ENCODE measurements at places on chromosomes 6 and 20.
A peak's percentile ranks its signal among the peaks of the same experiment; 100 is the strongest.

GRCh38 chr6:25578538-25578937 lies 73.5 kb upstream of the SCGN start:
- no peak for DNase-seq

DNA sequence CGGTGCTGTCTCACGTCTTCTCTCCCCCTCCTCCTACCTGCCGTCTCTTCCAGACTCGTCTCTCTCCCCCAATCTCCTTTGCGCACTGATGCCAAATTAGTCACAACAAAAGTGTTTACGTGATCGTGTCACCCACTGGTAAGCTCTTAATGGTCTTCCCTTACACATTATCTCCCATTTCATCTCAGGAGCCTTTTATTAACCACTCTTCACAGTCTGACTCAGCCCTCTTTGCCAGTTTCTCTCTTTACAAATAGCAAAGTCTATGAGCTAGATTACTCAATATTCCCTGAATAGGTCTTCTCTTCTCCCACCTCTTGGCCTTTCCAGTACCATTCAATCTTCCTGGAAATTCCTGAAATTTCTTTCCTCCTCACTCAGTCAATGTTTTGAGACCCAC lies 247.0 kb downstream of the ESR1 start:
- no peak for DNase-seq

DNA sequence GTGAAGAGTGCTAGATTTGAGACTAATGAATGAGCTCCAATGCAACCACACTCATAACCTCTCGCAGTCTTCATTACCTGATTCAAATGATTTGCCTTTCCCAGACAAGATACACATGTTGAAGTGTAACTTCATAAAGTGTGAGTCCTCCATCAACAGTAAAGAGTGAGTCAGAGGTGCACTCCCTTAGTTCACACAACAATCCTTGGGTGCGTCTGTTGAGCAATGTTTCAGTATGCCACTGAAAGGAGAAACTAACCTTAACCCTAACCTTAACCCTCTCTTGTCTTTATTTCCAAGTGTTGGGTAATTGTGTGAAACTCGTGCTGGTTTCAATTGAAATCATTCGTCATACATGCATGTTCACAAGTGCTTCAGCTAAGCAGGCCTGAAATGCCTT lies 21.0 kb upstream of the RIN2 start:
- DNase-seq = no peak

DNA sequence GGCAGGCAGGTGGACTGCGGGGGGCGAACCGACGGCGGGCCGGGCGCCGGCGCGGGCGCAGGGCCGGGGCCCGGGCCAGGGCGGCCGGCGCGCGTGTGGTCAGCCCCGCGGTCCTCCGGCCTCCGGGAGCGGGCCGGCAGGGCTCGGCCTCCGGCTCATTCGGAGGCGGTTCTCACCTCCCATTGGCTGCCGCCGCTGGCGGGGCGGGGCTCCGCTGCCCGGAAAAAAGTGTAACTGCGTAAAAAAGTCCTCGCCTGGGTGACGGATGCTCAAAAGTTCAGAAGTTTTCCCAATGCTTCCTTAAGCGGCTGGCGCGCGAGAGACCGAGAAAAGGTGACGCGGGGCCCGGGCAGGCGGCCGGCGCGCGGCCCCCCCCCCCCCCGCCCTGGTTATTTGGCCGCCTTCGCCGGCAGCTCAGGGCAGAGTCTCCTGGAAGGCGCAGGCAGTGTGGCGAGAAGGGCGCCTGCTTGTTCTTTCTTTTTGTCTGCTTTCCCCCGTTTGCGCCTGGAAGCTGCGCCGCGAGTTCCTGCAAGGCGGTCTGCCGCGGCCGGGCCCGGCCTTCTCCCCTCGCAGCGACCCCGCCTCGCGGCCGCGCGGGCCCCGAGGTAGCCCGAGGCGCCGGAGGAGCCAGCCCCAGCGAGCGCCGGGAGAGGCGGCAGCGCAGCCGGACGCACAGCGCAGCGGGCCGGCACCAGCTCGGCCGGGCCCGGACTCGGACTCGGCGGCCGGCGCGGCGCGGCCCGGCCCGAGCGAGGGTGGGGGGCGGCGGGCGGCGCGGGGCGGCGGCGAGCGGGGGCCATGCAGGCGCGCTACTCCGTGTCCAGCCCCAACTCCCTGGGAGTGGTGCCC lies at the start of gene FOXC1:
FOXC1 (plus strand) TSS at position 268 of the 849 bp plus-strand sequence; CDS start at position 799, 531 bp downstream.
- peak; percentile 96 for DNase-seq

GRCh38 chr6:73610444-73611275 lies 43.1 kb downstream of the SLC17A5 start:
- DNase-seq = no peak

DNA sequence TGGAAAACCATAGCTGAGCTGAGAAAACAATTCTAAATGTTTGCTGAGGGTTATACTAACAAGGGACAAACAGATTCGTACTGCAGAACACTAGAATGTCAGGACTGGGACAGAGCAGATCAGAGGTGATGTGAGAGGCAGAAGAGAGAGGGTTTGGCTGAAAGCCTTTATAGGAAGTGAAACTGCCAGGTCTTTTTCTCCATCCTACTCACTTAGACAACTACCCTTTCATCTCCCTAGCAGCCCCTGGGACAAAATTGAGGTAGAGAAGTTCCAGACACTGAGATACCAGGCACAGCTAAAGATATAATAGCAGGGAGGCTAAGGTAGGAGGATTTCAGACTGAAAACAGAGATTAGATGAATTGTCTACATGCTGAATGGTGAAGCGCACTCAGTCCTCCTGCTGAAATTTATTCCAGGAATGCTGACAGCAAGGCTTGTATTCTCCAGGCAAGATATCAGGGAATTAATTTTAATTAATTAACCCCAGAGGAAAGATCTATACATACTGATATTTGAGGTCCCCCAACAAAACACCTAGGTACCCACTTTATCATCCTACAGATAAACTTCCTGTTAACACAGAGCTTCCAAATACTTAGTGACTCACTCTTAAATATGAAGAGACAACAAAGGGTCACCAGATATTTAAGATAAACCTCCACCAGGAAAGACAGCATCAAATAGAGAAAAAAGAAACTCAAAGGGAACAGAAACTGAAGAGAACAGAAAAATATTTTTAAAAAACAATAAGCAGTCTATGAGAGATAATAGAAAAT lies 12.6 kb upstream of the EIF2S2 start:
- DNase-seq = no peak

- no peak for DNase-seq
These were observed 34.8 kb downstream of the WRNIP1 start for GRCh38 chr6:2799936-2800527.

DNA sequence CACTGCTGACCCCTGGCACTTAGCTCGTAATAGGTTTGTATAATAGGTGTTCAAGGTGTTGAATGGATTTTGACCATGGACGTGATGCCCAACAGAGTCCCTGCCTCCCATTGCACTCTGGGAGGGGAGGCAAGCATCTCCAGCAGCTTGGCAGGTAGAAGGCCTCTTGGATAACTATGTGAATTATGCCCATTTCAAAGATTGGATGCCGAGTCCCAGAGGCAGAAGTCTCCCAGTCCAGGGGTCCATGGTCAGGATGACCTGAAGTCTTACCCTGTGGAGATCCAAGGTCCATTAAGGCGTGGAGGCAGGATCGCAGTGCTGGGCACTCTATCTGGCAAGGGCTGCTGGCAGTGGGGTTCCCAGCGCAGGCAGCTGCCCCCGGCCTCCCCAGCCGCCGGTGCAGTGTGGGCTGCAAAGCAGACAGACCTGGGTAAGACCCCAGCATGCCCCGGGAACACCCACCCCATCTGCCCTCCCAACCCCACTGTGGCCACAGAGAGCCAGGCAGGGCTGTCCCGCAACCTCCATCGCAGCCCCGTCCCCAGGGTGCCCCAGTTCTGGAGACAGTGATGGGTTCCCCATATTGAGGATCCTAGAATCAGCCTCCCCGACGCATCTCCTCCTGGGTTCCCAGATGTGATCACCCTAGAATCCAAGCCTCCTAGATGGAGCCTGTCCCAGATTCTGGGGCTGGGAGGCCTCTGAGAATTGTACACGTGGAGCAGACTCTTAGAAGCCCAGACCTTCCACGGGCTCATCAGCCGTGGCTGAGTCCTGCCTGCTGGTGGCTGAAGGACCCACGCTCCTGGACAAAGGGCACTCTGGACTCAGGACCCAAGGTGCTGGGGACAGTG lies 44.6 kb downstream of the APCDD1L start:
- DNase-seq = no peak

DNA sequence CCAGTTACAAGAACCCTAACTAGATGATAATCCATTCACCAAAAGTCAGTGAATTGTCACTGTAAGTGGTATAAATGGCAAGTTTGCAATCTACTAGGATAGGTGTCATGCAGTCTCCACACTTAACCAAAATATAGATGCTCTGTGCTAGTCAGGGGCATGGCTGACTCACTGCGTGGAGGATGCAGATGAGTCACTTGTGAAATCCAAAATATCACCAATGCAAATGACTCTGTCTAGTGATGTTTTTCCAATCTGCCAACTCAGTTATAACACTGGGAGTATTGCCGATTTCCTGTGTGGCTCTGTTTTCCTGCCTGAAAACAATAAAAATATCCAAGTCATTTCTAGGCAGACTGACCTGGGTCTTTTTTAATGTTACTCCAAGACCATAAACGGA lies 47.8 kb upstream of the NRSN1 start:
- no peak for DNase-seq

GRCh38 chr6:130537447-130537846 lies 171.6 kb downstream of the TMEM200A start:
- DNase-seq = no peak

- no peak for DNase-seq
These were observed 60.6 kb upstream of the NKX2-2 start for GRCh38 chr20:21574443-21574842.

- DNase-seq = peak; percentile 47
These were observed 37.3 kb downstream of the PYGB start for GRCh38 chr20:25285091-25285647.

- DNase-seq = no peak
These were observed 58.9 kb upstream of the SAMD5 start for GRCh38 chr6:147449405-147450161.

DNA sequence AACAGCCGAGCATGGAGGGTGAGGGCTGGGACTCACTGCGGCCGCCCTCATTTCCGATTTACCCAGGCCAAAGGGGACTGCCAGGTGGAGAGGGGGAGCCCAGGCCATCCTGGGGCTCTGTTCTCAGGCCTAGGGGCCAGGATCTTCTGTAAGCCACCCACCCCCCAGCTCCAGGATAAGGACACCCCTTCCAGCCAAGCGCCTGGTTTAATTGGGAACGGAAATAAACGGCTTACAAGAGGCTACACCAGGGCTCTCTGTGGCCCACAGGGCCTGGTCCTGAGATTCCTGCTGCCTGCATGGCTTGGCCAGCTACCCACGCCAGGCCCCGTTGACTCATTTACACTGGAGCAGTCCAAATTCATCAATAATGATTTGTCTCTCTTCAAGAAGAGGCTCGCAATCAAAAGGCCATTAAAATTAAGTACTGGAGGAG lies 68.1 kb upstream of the TOP1 start:
- peak; percentile 61 for DNase-seq

- no peak for DNase-seq
These were observed 75.9 kb upstream of the SYNJ2 start for GRCh38 chr6:157905590-157906342.

GRCh38 chr6:98581705-98582104 lies 252.7 kb upstream of the POU3F2 start:
- DNase-seq = no peak

- no peak for DNase-seq
These were observed 11.6 kb downstream of the RREB1 start for GRCh38 chr6:7119272-7119801.

DNA sequence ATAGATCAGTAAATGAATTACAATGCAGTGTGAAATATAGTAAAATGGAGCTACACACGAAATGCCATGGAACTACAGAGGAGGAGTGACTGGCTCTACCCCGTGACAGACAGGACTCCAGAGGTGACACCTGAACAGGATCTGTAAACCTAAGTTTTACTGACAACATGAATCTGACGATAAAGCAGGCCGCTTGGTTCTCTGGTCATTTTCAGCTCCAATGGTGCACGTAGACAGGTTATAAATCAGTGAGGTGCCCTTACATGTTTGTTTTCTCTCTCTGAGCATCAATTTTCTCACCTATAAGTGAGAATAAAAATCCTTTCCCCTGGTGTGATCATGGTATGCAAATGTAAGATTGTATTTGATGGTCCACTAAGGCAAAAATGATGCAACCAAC lies 301.7 kb upstream of the PLN start:
- DNase-seq = no peak

DNA sequence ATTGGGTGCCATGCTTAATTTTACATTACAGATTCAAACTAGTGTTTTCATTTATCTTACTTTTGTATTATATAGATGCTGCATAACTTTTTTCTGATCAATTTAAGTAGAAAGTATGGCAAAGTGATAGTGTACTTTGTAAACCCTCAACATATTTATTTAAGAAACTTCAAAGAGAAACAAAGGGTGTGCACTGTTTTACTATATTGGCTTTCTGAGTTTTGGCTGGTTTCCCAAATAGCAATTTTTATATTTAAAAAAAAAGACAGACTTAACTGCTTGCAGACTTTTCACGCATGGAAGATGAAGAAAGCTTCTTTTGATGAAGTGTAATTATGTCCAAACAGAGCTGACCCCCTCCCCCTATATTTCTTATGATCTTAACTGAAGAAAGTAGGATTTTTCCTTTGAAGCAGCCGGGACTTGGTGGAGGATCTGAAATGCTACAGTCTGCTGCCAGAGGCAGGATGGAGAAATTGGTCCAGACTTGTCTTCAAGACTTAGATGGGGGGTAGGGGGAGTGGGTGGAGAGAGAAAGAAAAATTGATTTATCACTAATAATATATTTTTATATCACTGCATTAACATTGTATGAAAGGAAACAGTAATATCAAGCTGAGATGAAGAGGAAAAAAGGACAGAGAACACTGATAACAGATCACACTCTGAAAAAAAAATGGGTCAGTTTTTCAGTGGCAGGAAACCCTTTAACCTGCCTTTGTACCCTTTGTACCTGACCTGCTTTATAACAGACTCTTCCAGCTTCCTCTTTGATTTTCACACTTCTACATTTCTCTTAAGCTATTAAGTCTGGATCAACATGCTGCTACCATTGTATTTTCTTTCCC lies 56.0 kb upstream of the SUPT3H start:
- no peak for DNase-seq

GRCh38 chr20:63755933-63756647 lies 16.5 kb downstream of the SLC2A4RG start:
- DNase-seq = no peak

GRCh38 chr6:118263921-118264486 lies 284.1 kb upstream of the PLN start:
- no peak for DNase-seq

DNA sequence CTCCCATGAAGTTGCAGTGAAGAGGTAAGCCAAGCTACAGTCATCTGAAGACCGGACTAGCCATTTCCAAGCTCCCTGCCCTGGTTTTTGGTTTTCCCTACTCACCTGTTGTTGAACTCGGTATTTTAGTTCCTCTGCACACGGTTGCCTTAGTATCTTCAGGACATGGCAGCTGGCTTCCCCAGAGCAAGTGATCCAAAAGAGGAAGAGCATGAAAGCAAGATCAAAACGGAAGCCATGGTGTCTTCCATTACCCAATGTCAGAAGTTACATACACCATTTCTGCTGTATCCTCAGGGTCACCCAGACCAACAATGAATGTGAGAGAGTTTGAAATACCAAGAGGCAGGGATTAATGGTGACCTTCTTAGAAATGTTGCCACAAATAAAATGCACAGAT lies 276.6 kb upstream of the CNR1 start:
- DNase-seq = no peak

- no peak for DNase-seq
These were observed 31.8 kb downstream of the PSMF1 start for GRCh38 chr20:1150218-1150617.
